T1000 (cell line): ENCODE measurements at places on chromosomes 2 and 18.

GRCh38 chr2:219453671-219454590 is 19.3 kb downstream of the SPEG start:
- DNase-seq: no peak

DNA sequence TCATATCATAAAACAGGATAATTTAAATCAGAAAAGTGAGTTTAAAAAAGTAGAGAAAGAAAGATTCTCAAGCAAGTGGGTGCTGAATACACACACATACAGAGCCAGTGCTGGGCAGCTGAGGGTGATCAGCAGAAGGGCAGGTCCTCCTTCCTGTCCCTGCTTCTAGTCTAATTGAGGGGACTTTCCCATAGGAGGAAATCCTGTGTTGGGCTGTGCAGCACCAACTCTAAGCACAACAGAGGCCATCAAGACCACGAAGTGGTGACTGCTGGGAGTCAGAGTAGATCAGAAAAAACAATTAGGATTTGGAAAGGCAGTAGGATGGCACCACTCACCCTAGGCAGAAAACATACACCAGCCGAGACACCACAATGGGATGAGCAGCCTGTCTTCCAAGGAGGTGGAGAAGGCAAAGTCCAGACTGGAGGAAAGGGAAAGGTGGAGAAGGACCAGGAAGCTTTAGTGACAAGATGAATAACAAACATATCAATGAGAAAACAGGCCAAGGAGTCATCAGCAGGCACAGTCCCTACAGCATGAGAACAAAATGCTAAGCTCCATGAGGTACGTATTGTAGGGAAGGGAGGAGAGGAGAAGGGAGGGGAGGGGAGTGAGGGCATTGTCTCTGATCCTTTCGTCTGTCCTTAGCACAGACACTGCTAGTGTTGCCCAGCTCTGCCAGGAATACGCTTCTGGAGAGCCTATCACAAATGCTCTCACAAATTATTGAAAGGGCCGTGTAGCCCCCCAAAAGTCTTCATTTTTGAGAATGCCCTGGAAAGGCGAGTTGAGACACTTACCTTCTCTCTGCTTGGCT is 16.7 kb upstream of the MSGN1 start:
- no peak for DNase-seq

DNA sequence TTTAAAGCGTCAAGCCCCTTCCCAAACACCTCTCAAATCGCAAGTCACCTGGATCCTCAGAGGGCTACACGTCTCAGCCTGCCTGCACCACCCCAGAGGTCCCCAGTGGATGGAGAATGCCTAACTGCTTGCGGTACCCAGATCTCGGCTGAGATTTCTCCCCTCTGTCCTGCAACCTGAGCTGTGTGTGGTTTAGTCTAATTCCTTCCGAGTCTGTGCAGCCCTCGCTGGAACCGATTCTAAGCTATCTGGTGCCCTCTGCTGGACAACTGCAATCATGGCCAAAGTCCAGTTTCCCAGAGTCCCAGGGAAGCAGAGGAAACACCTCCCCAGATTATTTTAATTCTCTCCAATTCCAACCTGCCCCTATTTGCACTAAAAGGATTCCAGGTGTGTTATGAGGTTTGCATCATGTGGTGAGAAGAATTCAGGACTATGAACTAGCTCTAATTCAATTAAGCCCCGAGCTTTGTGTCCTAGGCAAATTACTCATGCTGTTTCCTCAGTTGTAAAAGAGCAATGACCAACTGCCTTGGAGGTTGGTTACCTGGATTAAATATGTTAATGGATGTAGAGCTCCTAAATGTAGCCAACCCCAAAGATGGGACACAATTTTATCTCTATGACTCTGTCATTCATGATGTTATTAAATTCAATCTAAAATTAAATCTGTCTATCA is 276.1 kb upstream of the NCKAP5 start:
- DNase-seq: peak; percentile 55

DNA sequence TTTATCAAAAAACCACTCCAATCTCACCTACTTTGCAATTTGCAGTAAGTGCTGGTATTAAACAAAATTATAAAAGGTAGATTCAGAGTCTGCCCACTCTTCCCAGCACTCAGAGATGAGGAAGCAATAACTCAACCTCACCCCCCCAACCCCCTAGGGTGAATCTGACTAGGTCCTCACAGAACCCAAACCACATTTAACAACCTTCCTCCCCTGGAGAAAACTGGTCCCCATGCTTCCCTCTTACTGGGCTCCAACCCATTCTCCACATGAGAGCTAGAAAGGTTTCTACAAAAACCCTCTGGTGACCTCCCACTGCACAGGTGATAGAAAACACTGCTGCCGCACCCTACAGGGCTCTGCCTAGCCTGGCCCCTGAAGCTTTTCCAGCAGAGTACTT is 40.5 kb upstream of the BMP10 start:
- DNase-seq: no peak

DNA sequence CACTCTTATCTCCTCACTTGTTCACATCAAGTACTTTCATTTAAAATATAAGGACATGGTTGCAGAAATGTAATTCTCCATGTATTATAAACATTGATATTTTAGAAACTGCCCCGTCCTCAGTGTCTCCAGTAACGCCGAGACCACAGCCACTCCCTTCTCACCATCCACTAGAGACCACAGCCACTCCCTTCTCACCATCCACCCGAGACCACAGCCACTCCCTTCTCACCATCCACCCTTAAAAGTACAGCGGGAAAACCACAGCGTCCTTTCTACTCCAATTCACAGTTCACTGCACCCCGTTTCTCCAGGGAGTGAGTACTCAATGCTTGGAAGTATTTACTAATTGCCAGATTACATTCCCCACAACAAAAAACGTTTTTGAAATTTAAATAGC is 1452.2 kb upstream of the ACVR2A start:
- DNase-seq: no peak

DNA sequence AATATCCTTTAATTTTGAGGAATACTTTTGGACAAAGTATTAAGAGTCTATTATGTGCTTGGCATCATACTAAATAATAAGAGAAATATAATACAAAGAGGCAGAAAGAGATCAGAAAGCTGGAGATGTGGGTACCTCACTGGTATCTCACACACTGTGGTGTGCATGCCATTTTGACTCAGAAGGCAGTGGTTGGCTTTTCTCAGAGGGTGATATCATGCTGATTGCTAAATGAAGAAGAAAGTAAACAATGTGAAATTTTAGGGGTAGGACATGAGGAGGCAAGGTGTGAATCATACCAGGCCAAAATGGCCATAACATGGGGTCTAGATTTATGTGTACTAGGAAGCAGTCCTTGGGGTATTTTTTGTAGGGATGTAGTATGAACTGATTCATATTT is 16.6 kb upstream of the SPOPL start:
- no peak for DNase-seq

DNA sequence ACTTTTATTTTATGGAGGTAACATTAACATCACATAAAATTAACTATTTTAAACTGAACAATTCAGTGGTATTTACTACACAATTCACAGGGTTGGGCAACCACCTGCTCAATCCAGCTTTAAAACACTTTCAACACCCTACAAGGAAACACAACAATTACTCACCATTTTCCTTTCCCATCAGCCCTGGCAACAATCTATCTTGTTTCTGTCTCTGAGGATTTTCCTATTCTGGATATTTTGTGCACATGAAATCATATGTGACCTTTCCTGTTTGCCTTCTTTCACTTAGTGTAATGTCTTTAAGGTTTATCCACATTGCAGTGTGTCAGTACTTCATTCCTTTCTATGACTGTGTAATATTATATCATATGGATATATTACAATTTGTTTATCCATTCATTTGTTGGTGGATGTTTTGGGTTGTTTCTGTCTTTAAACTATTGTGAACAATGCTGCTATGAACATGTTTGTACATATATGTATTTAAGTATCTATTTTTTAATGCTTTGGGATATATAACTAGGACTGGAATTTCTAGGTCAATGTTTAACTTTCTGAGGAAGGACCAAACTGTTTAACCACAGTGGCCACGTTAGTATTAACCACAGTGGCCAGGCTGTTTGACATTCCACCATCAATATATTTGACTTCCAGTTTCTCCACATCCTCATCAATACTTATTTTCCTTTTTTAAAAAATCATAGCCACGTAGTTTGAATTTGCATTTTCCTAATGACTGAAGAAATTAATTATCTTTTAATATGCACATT is 72.4 kb upstream of the KIF5C start:
- no peak for DNase-seq

DNA sequence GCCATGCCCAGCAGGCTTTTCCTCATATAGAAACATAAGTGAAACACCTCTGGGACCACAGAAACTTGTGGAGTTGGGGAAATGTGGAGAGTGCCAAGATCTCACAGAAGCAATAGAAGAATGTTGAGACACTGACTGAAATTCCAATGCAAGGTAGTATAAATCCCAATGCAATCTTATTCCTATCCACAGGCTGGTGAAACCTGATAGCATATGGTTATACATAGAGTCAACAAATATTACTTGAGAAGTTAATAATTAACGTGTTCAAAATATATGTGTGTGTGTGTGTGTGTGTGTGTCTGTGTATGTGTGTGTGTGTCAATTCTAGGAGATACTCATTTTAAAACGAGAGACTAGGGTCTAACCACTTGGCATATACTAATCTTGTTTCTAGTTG is 776.8 kb upstream of the ACVR2A start:
- no peak for DNase-seq

DNA sequence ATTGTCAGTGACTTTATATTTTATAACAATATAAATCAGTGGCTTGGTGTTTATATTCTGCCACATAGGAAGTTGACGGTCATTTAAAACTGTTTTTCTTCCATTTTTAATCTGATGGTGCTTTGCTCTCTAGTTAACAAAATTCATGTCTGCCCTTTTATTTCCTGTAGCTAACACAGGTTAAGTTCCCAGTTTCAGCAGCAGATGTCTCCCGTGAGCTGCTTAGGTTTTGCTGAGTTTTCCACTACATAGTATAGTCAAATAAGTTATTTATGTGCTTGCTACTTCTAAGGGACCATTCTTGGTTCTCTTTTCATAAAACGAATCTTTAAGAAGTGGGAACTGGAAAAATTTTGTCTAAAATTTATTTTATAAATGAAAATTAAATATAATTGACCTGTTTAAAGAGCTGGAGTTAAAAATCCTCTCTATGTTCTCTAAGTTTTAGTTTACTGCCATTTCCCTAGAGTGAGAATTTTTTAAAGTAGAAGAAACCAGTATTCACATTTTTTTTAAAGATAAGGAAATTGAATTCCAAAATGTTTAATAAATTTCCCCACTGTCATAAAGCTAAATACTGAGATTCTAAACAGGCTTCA is 20.6 kb downstream of the HTR2B start:
- DNase-seq: peak; percentile 2

DNA sequence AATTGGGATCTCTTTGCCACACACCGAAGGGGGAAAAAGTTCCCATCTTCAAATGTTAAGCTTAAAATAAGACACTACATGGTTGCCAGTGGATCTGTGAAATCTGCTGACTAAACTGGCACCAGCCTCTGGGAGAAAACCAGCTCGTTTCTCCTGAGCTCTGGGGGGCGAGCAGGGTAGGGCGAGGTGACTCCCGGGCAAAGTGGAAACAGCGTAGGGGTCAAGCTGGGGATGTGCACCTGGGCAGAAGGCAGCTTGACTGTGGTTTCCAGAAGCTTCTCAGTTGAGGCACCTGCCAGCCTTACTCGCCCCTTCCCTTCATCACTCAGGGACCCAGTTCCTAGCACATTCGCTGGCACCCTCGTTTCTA is 62.8 kb downstream of the SFXN5 start:
- DNase-seq: no peak

GRCh38 chr2:143124445-143124844 is 4.8 kb upstream of the ARHGAP15 start:
- DNase-seq: no peak

DNA sequence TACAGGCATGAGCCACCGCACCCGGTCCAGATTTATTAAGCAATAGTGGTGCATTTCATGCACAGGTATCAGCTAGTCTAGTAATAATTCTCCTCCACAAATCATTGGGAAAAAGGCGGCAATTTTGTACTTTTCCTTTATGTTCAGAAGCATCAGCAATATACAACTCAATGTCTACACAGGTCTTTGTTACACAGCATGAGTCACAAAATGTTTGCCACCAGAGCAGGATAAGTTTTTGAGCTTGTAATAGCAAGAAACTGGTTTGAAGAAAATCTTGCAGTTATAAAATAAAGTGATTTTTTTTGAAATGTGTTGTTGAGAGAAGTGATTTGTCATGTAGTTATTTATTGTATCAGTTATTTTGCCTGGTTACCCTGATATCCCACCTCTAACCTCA is 4.8 kb upstream of the ITPRIPL1 start:
- DNase-seq: no peak

GRCh38 chr18:12391487-12392165 is 14.6 kb upstream of the AFG3L2 start:
- DNase-seq: no peak

GRCh38 chr18:69250305-69251151 is 150.2 kb upstream of the DOK6 start:
- DNase-seq: no peak

- no peak for DNase-seq
Observed at GRCh38 chr2:40108851-40109250, 329.8 kb upstream of the THUMPD2 start.

GRCh38 chr18:50562686-50563085 is 2.8 kb downstream of the MAPK4 start:
- no peak for DNase-seq

DNA sequence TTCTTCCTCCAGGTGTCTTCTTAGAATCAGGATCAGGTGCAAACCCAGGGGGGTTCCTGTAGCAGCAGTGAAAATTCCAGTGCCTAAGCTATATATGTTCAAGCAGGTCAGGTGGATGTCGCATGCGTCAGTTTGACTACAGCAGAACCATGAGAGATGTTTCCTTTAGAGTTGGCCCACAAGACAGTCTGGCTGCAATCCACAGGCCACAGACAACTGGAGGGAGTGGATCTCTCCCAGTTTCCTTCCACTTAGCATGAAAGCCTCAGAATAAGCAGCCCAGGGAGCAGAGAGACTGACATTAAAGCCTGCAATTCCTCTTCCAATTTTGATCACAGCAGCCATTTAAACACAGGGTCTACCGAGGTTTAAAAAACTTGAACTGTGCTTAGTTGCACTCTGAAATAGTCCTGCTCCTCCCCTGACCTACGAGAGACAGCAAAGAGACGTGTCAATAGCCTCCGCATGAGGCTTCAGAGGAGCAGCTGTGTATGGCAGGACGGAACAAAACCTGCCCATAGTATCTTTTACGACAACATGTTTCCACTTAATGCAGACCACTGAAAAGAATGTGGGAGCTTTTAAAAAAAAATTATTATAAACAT is 988 bp upstream of the KCNE4 start:
- no peak for DNase-seq

DNA sequence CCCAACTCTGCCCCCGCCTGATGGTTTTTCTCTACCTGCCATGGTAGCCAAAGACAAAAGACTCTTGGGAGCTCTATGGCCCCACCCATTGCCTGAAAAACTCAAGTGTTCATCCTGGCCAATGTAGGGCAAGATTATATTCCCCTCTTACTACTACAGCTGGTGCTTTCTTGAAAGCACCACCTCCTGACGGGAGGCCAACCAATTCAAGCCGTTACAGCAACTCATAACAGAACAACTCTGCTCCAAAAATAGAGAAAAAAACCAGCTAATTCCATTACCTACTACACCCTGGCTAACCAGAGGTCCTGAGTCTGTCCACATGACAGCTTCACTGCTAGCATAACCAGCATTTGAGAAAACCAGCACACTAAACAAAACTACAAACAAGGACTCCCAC is 127.5 kb upstream of the GAREM1 start:
- DNase-seq: no peak

GRCh38 chr18:7248877-7249276 is 18.0 kb downstream of the LRRC30 start:
- DNase-seq: no peak

- no peak for DNase-seq
Observed at GRCh38 chr2:48345176-48345575, 184.8 kb upstream of the STON1 start.

- no peak for DNase-seq
Observed at GRCh38 chr2:191064590-191064989, 50.6 kb upstream of the STAT1 start.
